Stimulated activated naive CD8-positive, alpha-beta T cell treated with anti-CD3 and anti-CD28 coated beads, Interleukin-15, amount 100 ng/mL, for 72 hours (primary cell): ENCODE measurements at places on chromosomes 5 and 9.
A peak's percentile ranks its signal among the peaks of the same experiment; 100 is the strongest.

DNA sequence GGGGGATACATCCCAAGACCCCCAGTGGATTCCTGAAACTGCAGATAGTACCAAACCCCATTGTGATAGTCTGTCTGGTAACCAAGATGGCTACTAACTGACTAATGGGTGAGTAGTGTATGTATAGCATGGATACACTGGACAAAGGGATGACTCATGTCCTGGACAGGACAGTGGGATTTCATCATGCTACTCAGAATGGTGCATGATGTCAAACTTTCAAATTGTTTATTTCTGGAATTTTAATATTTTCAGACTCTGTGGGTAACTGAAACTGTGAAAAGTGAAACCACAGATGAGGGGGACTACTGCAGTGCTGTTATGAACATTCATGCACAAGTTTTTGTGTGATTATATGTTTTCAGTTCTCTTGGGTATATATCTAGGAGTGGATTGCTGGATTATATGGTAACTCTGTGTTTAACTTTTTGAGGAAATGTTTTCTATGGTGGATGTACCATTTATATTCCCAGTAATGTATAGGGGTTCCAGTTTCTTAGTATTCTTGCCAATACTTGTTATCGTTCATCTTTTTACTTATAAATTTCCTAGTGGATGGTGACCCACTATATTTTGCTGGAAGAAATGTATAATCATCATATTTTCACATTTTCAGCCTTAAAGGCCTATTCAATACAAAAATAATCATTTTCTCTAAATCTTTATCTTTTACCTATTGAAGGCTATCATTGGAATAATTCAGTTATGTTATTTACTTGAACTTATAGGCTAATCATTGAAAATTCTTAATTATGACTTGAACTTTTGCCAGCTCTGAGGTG, 140.9 kb downstream of the NR3C1 start:
- DNase-seq: no peak

GRCh38 chr5:60487476-60487875, 212.5 kb downstream of the DEPDC1B start:
- no peak for DNase-seq

DNA sequence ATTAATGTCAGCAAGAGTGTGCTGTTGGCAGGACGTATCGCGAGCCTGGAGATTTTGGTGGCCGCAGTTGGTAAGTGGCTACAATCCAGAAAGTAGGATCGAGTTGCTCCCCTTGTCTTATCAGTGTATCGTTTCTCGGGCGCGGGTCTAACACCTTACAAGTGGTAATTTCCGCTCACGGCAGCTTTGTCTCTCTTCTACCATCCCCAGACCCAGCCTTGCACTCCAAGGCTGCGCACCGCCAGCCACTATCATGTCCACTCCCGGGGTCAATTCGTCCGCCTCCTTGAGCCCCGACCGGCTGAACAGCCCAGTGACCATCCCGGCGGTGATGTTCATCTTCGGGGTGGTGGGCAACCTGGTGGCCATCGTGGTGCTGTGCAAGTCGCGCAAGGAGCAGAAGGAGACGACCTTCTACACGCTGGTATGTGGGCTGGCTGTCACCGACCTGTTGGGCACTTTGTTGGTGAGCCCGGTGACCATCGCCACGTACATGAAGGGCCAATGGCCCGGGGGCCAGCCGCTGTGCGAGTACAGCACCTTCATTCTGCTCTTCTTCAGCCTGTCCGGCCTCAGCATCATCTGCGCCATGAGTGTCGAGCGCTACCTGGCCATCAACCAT, 1.1 kb downstream of the PTGER4 start:
- DNase-seq: peak; percentile 66

DNA sequence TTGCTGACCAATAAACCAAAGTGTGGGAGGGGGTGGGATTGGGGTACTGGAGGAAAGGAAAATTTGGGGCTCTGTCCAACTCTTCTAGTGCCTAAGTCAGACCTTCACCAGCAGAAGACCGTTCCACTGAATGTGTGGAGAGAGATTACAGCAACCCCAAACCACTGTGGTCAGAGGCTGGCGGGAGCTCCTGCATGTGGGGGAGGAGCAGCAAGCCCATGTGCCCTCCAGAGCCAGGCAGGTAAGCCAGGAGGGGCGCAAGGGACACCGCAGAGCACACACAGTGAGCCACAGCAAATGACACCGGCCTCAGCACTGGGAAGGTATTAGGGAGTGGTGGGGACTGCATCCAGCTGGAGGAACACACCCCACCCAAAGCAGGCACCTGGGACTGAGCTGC, 62.9 kb downstream of the SMIM23 start:
- no peak for DNase-seq

DNA sequence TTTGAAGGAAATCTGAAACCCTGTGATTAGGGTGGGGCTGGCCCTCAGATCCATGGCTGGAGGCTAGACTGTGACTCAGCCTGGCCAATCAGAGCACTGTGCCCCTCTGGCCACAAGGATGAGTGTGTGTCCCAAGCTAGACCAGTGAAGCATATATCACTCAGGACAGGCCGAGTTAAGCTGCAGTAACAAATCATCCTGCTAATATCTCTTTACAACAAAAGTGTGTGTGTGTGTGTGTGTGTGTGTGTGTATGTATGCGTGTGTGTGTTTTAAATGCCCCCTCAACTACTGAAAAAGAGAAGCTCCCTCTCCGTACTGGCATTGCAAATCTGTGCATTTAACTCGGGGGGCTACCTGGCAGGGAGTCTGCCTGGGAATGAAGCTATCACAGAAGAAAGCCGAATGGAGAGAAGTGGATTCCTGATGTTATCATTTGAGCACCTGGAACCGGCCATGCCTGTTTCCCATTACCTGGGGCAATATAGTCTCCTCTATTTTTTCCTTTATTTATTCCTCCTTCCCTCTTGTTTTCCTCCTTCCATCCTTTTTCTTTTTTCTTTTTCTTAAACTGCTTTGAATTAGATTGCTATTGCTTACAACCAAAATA, 25.6 kb downstream of the STC2 start:
- no peak for DNase-seq

DNA sequence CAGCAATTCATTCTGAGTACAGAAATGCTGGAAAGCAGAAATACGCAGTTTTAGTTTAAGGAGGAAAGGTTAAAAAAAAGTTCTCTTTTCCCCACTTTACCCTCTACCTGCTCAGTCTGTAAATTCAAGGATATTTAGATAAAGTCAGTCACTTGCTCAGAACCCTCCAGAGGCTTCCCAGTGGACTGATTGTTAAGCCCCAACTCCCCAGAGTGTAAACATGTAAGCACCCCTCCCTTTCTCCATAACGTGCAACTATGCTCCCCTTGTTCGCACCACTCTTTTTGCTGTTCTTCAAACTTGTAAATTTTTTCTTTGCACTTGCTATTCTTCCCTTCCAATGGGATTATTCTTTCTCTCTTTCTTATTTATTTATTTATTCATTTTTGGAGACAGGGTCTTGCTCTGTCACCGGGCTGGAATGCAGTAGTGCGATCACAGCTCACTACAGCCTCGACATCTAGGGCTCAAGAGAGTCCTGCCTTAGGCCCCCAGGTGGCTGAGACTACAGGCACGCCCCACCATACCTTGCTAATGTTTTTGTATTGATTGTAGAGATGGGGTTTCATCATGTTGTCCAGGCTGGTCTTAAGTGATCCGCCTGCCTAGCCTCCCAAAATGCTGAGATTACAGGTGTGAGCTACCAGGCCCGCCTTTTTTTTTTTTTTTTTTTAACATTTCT, 32.5 kb upstream of the ERBIN start:
- DNase-seq: no peak

- DNase-seq: no peak
These were observed 677.3 kb upstream of the FTMT start for GRCh38 chr5:121174351-121174750.

DNA sequence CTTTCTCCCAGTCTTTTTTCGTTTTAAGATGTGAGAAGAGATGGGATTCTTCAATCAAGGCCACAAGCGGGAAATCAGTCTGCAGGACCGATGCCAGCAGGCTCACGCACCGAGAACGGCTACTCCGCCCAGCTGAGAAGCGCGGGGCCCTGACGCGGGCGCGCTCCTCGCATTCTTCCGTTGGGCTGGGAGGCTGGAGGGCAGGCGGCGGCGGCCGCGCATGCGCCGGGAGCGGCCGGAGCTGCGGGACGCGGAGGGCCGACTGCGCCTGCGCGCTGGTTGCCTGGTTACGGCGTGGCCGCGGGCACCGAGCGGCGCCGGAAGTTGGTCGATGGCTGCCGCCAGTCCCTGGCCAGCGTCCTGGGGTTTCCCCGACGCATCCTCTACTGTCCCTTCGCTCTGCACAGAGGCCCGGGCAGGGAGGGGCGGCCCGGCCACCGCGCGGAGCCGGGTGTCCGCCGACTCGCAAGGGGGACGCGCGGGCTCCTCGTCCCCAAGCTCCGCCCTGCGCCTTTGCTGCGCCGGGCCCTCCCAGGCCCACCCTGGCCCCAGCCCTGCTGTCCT, 831 bp upstream of the SEC16A start:
- DNase-seq: peak; percentile 95

- no peak for DNase-seq
These were observed 32.7 kb downstream of the PCDHAC2 start for GRCh38 chr5:140998921-140999410.

DNA sequence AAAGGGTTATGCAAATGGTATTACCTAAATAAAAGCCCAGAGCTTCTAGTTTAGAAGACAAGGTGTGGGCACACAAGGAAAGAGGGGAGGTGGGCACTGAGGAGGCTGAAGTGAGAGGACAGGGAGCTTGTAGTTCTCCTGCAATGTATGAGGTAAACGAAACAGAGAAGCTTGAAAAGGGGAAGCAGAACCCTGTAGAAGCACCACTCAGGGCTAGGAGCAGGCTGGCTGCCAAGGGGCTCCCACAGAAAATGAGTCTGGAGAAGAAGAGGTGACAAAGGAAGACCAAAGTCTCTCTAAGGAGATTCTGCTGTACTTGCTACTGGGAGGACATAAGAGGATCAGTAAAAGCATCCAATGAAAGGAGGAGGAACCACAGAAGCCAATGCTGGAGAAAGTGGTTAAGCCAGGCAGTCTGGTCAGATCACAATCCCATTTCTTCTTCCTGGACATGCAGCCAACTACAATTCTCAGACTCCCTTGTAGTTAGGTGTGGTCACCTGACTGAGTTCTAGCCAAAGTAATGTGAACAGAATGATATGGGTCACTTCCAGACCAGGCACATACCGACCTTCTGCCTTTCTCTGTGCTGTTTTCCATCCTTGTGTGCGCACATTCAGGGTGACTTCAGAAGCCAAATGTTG, 174.5 kb upstream of the MAP3K1 start:
- DNase-seq: no peak

DNA sequence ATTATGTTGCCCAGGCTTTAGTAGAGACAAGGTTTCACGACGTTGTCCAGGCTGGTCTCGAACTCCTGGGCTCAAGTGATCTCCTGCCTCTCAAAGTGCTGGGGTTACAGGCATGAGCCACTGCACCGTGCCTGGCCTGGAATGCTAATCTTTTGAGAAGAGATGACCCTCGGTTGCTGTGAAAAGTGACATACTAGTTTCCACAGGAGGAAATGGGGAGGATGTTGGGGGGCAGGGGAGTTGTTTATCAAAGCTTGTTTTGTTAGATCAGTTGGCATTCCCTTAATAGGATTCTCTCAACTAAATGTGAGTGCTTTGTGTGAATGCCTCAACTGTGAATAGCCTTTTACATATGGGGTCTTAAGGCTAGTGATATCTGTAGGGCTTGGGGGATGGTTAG, 16.4 kb upstream of the MATR3 start:
- DNase-seq: no peak

GRCh38 chr9:96062031-96062430, 186.5 kb downstream of the ERCC6L2 start:
- DNase-seq: no peak

- DNase-seq: no peak
These were observed 24.3 kb upstream of the TUSC1 start for GRCh38 chr9:25702536-25702935.

DNA sequence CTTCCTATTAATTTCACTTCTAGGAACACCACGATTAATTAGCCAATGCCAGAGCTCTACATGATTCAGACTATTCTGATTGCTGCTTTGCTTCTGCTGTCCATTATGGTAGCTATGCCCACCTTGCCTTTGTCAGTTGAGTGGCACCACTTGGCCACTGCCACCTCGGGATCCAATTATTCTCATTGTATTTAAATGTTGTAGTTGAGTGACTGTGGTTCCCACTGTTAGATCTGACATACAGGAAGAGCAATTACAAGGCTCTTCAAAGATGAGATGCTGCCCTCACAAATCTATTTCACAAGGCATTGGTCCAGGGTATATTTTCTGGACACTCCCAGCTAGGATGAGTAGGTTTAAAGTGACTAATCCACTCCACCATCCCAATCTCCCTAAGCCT, 864.5 kb upstream of the EDIL3 start:
- no peak for DNase-seq

- DNase-seq: peak; percentile 20
These were observed 812 bp downstream of the CACFD1 start for GRCh38 chr9:133460405-133461175.

DNA sequence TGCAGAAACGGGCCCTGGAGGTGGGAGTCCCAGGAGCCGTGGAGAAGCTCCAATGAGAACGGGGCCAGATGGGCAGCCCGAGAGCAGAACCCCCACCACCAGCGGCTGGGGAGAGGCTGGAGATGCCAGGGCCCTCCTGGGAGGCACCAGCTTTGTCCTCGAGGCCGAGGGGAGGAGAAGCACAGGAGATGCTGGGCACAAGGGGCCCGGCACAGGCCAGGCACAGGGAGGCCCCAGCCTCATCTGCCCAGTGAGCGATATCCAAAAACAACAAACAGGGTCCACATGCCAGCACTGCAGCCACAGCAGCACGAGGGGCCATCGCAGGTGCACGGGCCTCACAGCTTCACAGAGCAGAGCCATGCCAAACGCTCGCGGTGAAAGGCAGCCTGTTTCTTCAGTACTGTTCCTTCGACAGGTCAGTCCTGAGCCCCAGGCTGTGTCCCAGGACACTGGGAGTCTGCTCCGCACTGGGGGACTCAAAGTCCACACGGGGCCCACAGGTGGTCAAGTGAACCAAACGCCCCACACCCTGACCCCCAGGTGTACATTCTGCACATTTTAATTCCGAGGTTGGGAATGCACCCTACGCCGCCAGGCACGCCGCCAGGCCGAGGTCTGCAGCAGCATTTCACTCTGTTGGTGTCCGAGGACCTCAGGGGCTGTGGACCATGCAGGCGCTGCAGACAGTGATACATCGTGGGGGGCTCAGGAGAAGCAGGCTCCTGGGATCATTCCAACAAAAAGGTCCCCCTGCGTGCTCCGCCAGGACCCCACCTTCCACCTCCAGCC, 9.5 kb downstream of the LPCAT1 start:
- DNase-seq: peak; percentile 7

GRCh38 chr5:150637245-150638052, 3.0 kb upstream of the SYNPO start:
- DNase-seq: no peak
